Activated CD4-positive, alpha-beta memory T cell treated with anti-CD3 and anti-CD28 coated beads, Interleukin-2, amount 10 ng/mL, durations not matched to agents 7 days and 5 days (primary cell): ENCODE measurements at places on chromosomes 1 and 21.

DNA sequence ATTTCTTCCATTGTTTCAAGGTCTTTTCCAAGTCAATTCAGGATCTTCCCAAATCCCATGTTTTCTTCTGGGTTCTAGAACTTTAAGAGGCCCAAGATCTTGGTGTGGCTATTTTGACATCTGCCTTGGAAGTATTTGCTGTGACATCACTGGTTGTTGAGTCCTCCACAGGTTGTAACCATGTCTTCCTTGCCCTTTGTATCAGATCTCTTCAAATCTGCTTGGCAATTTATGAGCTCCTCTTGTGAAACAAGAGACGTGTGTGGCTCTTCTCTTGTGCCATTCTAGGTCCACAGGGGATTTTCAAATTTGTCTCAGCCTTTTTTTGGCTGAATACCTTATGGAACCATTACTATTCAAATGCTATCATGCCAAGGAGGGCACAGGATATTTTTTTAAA, 60.3 kb upstream of the KCNK2 start:
- no peak for DNase-seq

GRCh38 chr21:26148071-26148839, 22.3 kb downstream of the APP start:
- DNase-seq = no peak

- DNase-seq = peak; percentile 44
These were observed 3.7 kb downstream of the TCHH start for GRCh38 chr1:152111515-152111968.

DNA sequence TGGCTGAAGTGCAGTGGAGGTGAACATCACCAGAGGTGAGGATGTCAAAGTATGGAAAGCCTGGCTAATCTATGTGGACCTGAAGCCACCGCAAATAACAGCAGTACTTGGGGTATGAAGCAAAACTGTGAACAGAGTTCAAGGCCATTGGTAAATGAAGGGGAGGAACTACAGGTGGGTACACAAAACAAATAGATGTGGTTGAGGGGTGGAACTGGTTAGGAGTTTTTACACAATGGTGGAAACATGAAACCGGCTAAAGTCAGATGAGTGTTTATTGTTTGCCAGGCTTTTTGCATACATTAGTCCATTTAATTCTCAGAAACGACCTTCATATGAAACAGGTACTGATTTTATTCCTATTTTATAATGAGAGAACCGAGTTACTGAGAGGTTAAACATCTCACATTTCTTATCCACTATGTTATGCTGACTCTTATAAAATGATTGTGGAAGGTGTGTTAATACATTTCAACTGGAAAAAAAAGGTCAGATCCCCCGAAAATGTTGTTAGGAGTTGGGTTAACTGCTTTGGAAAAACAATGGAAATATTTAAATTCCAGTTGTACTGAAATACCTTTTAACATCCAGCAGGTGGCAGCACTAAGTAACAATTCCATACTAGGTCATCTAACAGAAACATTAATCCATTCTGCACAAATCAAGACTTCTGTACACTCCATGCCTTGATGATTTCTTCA, 44.3 kb upstream of the GTF2B start:
- no peak for DNase-seq

GRCh38 chr1:154808261-154808908, 61.7 kb downstream of the KCNN3 start:
- no peak for DNase-seq

DNA sequence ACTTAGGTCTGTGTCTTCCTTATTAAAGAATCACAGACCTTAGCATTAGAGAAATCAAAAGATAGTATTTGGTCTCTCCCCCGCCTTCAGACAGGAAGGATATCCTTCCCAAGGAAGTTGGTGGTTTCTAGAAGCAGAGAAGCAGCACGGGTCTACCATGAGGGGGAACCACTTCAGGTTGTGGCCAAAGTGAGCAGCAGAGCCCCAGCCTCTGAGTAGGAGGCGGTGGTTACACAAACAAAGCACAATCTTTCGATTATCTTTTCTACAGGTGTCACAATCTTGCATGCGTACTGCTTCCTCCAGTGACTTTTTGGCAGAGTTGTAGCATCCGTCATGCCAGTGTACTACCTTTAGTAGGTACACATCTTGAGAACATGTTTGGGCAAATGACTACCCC, 8.8 kb downstream of the PGLYRP4 start:
- DNase-seq = no peak

- DNase-seq = no peak
These were observed 717 bp downstream of the CRYZL1 start for GRCh38 chr21:33640697-33641351.

DNA sequence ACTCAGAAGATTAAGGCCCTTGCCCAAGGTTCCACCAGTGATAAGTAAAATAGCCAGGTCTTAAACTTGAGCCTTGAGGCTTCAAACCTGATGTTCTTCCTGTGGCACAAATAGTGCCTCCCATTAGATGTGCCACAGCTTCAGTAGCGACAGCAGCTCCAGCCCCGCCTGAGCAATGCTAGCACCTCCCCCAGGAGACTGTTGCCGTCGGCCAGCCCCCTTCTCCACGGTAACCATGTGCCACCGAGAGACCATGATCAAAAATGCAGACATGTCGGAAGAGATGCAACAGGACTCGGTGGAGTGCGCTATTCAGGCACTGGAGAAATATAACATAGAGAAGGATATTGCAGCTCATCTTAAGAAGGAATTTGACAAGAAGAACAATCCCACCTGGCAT, 32.2 kb downstream of the KLHDC7A start:
- no peak for DNase-seq

- peak; percentile 73 for DNase-seq
These were observed 877 bp downstream of the IRF2BP2 start for GRCh38 chr1:234608911-234609690.

GRCh38 chr1:228984107-228984506, 248.8 kb downstream of the RHOU start:
- no peak for DNase-seq

- DNase-seq = no peak
These were observed 25.9 kb downstream of the C2CD2 start for GRCh38 chr21:41927727-41928409.

DNA sequence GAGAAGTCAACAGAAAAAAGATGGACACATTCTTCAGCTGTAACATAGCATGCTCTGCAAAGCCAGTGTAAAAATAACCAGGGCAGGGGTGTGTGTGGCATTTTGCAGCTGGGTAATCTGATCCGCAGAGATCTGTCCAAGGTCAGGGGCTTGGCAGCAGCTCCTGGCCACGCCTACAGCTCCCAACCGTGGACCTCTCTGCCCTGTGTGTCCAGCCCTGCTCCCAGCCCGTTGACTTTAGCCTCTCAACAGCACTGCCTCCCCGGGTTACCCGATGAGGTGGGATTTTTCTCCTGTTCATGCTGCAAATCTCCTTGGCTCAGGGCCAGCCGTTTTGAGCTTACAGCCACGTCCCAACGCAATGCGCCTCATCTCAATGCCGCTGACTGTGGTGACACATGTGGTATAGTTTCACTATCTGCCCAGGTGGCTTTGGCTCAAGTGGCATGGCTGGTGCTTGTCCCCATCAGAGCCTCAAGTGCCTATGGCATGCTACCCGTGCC, 68.1 kb downstream of the VWA5B1 start:
- no peak for DNase-seq

DNA sequence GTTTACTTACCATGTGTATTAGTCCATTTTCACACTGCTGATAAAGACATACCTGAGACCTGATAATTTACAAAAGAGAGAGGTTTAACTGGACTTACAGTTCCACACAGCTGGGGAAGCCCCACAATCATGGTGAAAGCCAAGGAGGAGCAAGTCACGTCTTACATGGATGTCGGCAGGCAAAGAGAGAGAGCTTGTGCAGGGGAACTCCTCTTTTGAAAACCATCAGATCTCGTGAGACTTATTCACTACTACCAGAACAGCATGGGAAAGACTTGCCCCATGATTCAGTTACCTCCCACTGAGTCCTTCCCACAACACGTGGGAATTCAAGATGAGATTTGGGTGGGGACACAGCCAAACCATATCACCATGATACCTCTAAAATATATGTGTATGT, 39.3 kb upstream of the ERRFI1 start:
- DNase-seq = no peak

DNA sequence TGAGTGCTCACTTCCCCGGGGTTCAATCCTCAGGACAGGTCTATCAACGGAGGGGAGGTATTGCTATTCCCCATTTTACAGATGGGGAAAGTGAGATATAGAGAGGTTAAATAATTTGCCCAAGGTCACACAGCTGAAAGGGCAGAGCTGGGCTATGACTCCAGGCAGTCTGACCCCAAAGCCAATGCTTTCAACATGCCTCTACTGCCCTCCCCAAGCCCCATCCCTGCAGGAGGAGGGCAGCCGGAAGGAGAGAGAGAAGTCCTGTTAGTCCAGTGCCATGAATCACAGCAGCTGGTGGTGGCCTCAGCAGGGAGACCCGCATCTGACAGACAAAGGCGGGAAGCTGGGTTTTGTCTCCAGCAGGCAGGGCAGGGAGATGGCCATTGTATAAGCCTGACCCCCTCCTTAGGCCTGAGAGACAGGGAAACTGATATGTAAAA, 20.0 kb upstream of the CLIC4 start:
- DNase-seq = no peak

GRCh38 chr1:203296460-203297073, 8.8 kb upstream of the BTG2 start:
- DNase-seq = no peak

- DNase-seq = no peak
These were observed 44.2 kb upstream of the MARK1 start for GRCh38 chr1:220483700-220484099.

GRCh38 chr1:38600905-38601304, 258.7 kb downstream of the RRAGC start:
- DNase-seq = no peak

GRCh38 chr1:51320967-51321923, 9.1 kb downstream of the TTC39A start:
- no peak for DNase-seq

DNA sequence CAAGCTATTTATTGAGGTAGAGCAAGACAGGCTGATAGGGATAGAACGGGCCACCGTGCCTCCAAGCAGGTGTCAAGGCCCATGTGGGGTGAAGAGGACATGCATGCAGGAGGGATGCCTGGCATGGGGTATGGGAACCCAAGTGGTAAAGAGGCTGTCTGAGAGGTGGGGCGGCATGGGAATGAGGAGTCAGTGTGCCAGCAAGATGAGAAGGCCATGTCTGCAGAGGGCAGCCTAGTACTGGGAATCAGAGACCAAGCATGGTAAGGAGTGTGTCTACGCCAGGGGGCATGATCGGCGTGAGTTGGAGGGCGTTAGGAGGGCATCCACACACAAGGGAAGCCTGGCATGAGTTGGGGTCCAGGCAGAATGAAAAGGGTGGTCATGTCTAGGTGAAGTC, 303.7 kb upstream of the PLD5 start:
- DNase-seq = no peak

GRCh38 chr1:245054105-245054504, 100.7 kb upstream of the KIF26B start:
- DNase-seq = no peak

DNA sequence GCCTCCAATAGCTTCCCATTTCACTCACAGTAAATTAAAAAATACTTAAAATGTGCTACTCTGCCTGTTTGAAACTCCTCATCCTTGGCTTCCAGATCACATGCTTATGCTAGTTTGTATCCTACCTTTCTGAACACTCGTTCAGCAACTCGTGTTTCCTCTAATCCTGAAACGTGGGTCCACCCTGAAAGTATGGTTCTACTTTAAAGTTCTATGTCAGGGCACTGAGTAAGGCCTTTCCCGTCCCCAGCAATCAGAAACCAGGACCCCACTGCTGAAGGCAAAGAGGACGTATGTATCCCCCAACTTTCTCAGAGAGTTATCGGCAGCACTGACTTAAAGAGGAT, 419 bp upstream of the TSEN15 start:
- DNase-seq = no peak

- no peak for DNase-seq
These were observed 30.8 kb downstream of the POU2F1 start for GRCh38 chr1:167251472-167251871.

- DNase-seq = no peak
These were observed 59.7 kb downstream of the CLIC6 start for GRCh38 chr21:34728479-34728878.

DNA sequence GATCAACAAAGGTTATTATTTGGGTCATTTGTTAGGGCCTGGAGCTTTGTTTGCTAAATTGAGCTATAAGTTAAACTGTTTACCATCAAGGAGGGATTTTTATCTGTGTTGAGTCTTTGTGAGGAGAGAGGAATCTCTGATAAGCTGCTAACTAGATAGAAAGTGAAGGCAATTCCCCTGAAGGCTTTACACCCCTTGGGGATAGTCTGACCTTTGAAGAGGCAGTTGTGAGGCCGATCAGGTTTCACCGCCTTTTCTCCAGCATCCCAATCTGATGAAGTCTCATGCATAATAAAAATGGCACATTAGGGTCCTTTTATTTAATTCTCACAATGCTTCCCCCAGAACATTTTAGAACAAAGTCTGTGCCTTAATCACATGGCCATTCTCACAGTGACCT, 21.8 kb downstream of the C1orf21 start:
- DNase-seq = no peak

DNA sequence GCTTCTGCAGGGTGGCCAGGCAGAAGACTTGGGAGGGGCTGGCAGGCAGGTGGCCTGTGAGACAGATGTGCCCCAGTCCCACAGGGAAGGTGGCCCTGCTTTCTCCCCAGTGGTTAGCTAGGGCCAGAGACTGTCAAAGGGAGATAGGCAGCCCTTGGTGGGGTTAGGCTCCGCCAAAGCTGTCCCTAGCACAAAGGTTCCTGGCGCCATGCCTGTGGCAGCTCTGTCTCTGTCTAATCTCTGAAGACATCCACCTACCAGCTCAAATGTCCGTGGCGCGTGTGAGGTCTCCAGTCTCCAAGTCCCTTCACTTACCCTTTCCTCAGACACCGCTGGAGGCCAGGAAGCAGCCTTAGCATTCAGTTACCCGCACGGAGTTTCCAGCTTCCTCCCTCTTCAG, 17.7 kb downstream of the TCP10L start:
- no peak for DNase-seq

GRCh38 chr1:147218606-147219005, 6.5 kb downstream of the FMO5 start:
- no peak for DNase-seq

DNA sequence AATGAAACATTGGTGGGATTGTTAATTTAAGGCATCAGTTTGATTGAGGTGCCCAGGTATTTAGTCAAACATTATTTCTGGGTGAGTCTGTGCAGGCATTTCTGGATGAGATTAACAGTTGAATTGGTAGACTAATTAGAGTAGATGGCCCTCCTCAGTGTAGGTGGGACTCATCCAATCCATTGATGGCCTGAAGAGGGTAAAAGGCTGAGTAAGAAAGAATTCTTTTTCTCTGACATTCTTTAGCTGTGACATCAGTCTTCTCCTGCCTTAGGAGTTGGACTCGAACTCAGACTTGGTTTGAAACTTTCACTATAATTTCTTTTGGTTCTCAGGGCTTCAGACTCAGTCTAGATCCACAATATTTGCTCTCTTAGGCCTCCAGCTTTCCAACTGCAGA, 59.6 kb upstream of the ADAMTS5 start:
- DNase-seq = no peak

DNA sequence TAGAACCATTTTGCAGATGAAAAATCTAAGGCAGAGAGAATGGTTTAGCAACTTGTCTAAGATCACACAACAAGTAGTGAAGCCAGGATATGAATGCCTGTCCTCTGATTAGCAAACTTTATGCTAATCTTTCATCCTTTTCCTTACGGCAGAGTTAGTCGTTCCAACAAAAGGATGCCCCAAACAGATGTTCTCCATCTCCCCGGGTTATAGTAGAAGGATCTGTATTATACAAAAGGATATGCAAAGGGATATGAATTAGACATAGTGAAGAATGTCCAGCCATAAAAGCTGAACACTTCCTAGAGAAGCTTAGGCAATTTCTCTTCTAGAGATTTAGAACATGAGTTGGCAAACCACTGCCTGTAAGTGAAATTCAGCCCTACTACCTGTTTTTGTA, 291.6 kb upstream of the DUSP10 start:
- no peak for DNase-seq

GRCh38 chr1:67897270-67897949, 64.1 kb upstream of the GNG12 start:
- DNase-seq = no peak
